ENCODE measurements at places on chromosomes 5 and 9.

DNA sequence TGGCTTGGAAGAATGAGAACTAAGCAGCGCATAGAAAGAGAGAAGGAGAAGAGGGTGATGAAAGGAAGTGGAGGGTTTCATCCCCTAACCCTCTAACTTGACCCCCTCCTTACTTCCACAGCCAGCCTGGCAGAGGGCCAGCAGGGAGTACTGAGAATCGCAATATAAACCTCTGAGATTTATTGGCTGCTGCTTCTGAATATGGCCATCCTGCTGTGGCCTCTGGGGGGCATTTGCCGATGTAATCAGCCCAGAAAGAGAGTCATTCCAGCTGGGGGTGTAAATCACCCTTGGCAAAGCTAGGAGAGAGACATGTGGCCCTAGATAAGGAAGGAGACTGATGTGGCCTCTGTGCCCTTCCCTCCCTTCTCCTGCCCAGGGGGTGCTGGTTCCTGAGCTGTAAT lies 960 bp upstream of the GFRA3 start:
- DNase-seq, result no peak

GRCh38 chr5:137336565-137337120 lies 162.5 kb downstream of the SPOCK1 start:
- DNase-seq, result no peak

DNA sequence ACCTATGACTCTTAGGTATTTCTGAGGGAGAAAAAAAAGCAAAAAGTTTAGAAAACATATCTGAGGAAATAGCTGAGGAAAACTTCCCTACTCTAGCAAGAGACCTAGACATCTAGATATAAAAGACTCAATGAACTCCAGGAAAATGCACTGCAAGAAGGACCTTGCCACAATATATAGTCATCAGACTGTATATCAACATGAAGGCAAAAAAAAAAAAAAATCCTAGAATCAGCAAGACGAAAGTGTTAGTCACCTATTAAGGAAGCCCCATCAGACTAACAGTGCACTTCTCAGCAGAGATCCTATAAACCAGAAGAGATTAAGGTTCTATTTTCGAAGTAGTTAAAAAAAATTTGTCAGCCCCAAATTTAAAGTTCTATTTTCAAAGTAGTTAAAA lies 166.2 kb downstream of the TMEM38B start:
- DNase-seq, result no peak

GRCh38 chr5:123696921-123697341 lies 185.0 kb downstream of the CSNK1G3 start:
- DNase-seq, result no peak

- DNase-seq, result no peak
Measured at GRCh38 chr9:131670247-131671132, 69.4 kb downstream of the RAPGEF1 start.

GRCh38 chr9:113179839-113180238 lies 29.0 kb downstream of the SLC31A2 start:
- no peak for DNase-seq

DNA sequence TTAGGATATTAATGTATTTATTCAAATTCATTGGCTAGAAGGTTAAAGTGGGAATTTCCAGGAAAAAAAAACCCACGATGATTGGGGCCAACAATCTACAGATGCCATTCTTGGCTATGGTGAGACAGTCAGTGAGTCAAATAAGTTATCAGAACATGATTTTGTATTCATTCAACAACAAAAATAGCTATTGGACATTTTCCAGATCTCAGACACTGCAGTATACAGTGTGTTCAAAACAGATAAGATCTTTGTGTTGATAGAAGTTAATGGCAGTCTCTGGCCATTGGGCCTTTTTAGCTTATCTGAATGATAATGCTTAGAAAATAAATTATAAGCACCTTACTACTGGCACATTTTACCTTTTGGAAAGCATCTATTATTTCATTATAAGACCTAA lies 547.7 kb downstream of the MAT2B start:
- DNase-seq, result no peak

DNA sequence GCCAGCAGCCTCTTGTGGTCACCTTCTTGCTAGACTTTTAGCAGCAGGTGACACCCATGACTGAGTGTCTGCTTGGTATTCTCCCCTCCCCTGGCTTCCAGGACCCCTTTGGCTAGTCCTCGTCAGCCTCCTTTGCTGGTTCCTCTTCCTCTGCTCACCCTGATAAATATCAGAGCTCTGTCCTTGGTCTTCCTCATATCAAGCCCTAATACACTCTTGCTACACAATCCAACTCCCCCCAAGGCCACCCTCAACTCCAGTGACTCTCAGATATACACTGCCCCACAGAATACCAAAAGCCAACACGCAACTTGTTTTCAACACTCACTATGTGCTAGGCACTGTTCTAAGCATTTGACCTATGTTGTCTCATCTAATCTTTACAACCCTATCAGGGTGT lies 30.3 kb upstream of the LCP2 start:
- DNase-seq, result no peak

DNA sequence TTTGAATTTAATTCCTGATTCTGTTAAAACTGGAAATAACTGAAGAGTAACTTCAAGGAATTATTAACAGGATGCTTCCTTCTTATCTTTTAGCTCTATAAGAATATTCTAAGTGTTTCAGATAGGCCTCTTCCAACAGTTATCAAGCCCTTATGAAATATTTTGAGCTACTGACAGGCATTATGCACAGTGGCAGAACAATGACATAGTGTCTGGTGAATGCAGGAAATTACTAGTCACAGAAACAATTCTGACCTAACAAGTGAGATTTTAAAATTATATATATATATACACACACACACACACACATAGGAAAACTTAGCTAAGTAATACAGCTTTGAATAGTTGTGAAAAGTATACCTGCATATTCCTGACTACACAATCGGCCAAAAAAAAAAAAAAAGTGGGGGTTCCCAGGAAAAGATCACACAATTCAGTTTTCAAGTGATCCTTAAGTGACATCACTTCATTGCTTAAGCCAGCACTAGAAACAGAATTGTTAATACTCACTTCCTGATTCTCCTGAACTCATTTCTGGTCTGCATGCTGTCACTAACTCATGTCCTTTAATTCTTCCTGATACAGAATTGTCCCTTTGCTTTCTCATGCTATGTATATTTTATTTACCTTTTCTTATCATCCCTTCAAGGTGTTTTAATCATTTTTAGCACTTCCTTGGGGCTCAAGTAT lies 77.3 kb downstream of the SLC25A46 start:
- DNase-seq, result no peak

- DNase-seq, result no peak
Measured at GRCh38 chr9:134917431-134918373, at the start of gene FCN1. TSS of gene FCN1 (minus strand) at chr9:134917912. CDS start at chr9:134917871, 41 bp downstream.

- no peak for DNase-seq
Measured at GRCh38 chr5:161311146-161311708, 235.3 kb downstream of the GABRB2 start.

DNA sequence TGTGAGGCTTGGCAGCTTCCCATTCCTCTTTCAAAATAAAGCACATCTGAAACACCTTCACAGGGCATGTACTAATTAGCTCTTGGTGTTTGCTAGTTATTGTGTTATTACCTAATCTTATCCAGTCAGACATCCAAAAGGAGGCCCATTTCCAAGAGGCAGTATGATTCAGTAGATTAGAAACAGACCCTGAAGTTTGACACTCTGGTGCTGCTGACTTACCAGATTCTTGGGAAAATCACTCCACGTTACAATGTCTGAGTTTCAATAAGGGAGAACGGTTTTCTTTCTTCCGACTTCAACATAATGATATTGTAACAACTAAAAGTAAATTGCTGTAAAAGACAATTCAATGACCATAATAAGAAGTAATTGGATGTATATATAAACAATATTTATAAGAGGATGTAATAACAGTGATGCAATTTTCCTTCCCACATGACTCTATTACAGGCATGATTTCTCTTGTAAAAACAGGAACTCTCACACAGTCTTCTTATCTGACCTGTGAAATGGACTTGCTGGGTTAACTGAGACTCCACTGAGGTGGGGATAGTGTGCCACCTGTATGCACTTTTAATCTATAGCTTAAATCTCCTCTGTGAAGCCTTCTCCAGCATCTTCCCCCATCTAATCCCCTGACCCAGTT lies 181.3 kb upstream of the ELL2 start:
- no peak for DNase-seq

DNA sequence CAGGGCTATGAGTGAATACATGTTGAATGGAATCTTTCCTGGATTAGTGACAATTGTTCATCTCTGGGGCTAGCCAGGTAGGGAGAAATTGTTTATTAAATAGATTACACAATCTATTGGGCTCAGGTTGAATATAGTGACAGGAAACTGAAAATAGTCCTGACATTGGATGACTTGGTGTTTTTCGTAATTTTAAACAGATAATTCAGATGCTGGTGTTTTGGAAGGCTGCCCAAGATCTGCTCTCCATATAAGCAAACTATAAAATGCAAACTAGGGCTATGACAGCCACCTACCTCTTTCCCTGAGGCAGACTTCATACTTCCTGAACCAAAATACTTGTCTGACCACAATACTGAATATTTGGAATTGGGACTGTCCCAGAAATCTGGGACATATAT lies 99.1 kb downstream of the ENC1 start:
- DNase-seq, result no peak

DNA sequence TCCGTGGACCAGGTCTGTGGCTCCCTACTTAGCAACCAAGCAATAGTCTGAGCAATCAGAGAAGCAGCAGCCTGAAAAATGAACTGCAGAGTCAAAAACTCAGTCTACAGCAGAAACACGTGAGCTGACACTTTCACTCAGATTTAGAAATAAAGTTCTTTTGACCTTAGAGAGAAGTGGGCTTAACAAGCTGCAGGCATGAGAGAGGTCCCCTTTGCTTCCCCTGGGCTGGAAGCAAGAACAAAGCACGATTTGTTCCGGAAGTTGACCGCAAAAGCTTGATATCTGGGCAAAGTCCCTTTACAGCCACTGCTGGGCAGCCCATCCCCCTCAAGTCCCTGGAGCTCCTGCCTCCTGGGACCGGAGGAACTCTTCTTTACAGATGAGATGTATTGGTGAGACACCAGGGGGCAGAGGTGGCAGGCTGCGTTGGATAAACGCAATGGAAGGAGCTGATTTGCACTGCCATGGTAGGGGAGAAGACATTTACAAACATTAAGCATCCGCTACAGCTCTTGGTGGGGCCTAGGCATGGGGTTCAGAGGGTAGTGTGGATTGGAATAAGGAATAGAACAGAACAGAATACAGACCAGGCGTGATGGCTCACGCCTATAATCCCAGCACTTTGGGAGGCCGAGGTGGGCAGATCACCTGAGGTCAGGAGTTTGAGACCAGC lies 5.8 kb upstream of the SOWAHA start:
- no peak for DNase-seq

DNA sequence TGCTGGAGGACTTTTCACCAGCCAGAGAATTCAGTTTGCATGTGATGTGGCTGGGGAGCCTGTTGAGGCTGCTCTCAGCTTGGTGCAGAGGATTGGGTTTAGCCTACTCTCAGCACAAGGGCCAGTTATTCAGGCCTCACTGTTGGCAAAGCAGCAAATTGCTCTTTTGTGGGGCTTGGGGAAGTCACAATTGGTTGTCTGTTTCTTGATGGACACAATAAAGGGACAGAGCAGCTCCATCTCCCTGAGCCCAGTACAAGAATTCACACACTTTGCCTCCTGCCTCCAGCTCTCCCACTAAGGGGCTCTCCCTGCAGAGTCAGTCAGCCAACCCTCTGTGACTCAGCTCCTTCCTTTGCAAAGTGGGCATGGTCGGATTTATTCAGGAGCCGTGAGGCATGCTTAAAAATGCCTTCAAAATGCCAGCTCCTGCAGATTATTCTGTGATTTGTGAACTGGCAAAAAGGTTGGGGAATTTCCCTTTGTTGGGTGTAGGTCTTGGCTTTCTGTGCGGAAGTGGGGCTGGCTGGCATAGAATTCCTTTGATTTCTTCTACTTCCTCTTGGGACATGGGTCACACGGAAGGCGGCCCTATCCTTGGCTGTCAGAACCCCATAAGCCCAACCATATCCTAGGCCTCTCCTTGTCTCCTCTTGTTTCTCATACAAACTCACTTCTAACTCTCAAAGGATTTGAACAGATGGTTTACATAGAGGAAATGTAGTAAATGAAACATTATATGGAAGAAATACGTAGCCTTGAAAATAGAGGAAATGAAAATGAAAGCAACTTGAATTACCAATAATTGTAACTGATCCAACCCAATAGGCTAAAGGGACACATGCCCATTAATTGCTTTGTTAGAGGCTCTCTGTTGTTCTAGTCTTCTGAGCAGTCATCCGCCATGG lies 118.7 kb upstream of the CD180 start:
- no peak for DNase-seq

DNA sequence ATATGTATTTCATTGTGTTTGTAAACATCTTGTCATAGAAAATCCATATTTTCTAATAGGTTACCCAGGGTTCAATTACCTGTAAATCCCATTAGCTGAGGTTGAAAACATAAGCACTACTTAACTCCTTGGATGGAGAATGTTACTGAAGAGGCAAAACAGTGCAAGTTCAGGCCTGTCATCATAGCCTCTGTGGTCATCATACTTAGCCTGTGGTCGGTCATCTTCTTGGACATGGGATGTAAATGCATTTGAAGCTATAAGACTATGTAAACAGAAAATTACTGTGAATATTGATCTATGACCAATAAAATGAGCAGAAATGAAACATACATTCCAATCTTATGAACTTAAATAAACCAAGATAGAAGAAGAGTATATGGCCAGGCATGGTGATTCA lies 164.7 kb downstream of the CHSY3 start:
- DNase-seq, result no peak
